Hypothalamus (tissue), 51 donors: ENCODE measurements at places on chromosomes 2 and 18.

- DNase-seq: no peak
Measured at GRCh38 chr2:38095996-38096861, 20.3 kb upstream of the CYP1B1 start.

DNA sequence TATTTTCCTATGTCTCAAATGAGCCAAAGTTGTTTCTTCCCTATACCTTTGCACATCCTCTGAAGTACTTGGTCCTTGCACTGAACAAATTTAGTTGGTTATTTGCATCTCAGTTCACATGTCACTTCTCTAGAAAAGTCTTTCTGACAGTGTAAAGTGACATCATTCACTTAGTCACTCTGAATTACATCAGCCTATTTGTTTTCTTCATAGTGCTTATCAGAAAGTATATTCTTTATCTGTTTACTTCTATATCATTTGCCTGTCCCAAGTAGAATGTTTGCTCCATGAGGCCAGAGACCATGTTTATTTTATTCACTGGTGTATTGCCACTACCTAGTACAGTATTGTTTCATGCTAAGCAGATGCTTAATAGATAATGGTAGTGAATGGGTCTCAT lies 173.7 kb downstream of the HNMT start:
- no peak for DNase-seq

DNA sequence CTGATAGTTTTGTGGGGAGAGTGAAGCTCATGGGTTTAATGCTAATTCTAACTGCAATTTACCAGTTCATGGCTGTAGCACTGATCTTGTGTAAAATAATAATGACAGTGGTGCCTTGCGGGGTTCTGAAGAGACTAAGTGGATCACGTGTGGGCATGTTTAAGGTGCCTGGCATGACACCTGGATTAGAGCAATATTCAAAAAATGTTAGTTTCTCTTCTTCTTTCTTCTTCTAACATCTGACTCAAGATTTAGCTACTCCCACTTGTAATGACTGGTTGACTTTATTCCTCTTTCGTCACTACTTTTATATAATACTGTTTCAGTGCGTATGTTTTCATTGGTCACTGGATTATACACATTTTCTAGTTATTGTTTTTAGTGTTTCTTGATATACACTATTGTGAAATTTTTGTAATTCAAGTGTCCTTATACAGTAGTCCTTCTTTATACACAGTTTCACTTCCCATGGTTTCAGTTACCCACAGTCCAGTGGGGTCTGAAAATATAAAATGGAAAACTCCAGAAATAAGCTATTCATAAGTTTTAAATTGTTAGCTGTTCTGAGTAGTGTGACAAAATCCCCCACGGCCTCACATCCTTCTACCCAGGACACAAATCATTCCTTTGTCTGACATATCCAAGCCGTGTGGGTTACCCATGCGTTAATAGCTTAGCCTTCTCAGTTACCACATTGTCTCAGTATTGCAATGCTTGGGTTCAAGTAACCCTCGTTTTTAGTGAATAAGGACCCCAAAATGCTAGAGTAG lies 662.2 kb upstream of the CNTNAP5 start:
- no peak for DNase-seq

DNA sequence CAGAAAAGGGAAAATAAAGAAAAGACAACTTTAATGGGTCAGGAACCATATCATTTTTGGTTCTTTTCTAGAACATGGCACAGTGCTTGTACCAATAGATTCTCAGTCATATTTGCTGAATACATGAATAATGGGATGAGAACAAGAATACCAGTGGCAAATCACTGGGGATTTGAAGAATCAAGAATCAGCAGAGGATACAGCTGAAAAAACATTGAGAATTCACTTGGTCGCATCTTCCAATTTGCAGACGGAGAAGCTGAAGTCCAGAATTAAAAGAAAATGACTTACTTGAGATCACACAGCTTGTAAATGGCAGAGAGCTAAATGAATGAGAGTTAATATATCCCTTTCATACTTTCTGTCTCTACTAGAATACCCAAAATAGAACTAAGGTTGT lies 362.2 kb downstream of the RAD51AP2 start:
- no peak for DNase-seq

DNA sequence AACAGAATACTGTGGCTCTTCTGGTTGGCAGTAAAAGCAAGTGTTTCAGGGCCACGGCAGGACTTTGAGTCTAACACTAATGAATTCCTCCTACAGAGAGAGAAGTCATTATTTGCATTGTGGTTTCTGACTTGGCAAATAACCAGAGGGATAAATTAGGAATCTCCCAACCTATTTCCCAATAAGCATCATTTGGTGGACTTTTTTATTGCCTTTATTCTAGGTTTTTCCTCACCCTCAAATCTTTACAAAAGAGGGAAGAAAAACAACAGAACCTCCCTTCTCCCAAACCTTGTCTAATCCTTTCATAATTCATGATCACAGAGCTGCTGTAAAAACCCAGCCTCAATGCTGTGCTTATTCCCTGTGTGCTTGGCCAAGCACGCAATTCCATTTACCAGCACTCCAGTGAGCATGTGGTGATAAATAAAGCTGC lies 179.7 kb downstream of the AGPS start:
- DNase-seq: no peak

GRCh38 chr2:236861196-236861875 lies 224.4 kb upstream of the COPS8 start:
- no peak for DNase-seq

DNA sequence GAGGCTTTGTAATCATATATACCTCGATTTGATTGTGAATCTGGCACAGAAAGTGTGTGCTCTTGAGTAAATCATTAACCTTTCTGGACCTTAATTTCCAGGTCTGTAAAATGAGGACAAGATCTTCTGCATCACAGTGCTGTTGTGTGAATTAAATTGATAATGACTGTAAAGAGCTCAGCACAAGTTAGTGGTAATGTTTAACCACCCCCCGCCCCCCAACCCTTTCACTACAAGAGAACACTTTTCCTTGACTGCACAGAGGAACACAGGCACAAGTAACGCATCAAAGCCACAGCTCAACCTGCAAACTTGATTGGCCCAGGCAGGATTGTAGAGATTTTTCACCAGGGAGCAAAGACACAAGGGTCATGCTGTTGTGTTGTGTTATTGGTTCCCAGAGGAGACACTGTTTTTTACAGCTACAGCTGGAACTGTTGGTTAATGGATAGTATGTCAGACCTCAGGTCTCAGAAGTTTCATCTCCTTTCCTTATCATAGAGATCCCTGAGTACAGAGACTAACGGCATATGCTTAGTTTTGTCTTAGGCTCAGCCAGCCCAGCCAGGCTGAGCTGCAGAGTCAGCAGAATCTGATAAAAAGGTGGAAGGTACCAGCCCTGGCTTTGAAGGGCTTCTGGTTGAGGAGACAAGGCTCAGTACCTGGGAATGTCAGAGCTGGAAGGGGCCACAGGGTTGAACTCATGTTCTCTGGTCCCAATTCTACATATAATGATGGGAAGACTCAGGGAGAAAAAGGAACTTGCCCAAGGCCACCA lies 10.6 kb downstream of the SETBP1 start:
- no peak for DNase-seq

DNA sequence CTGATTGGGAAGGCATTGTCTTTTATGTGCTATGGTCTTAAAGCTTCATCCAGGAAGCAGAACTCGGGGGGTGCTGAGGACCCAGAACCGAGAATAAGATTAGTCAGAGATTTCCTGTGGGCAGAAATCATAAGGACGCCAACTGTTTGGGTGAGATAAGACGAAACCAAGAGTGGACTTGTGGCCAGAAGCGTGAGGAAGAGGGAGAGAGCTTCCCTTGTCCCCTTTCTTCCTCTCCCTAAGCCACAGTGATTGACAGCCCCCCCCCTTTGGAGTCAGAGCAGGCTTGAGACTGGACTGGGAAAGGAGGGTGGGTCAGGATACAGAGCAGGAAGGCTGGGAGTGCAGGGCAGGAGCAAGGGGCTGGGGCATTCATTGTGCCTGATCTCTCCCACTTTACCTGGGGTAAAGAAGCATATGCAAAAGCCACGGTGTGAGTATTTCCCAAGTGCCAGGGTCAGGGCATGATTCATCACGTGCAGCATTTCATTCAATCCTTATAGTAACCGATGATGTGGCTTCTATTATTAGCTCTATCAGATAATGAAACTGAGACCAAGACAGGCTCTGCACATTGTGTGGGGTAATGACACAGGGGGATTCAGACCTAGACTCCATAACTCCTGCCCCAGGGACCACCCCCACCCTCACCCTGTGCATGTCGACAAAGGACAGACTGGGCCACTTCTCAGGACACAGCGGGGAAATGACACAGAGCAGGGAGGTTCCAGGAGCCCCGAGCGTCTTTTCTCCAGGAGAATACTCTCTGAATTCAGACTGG lies 3.0 kb upstream of the IL1RN start:
- no peak for DNase-seq

- DNase-seq: no peak
Measured at GRCh38 chr2:46525522-46526155, 46.3 kb downstream of the TMEM247 start.
